ENCODE measurements at places on chromosomes 4 and X.

DNA sequence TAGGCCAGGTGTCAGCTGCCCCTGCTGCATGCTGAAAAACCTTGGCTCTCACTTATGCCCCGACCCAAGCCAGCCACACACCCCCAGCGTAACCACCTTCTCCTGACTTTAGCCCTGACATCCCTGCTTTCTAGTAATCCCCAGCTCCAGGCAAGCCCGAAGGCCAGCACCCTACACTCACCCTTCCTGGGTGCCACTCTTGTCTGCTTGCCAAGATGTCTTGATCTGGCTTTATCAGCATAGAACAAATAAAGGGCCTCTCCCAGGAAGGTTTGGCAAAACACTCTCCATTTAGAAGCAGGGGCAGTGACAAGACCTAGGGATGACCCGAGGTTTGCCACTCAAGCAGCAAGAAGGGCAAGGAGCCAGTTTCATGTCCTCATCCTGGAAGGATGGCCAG is 6.8 kb upstream of the MAP9 start:
- DNase-seq, result no peak

DNA sequence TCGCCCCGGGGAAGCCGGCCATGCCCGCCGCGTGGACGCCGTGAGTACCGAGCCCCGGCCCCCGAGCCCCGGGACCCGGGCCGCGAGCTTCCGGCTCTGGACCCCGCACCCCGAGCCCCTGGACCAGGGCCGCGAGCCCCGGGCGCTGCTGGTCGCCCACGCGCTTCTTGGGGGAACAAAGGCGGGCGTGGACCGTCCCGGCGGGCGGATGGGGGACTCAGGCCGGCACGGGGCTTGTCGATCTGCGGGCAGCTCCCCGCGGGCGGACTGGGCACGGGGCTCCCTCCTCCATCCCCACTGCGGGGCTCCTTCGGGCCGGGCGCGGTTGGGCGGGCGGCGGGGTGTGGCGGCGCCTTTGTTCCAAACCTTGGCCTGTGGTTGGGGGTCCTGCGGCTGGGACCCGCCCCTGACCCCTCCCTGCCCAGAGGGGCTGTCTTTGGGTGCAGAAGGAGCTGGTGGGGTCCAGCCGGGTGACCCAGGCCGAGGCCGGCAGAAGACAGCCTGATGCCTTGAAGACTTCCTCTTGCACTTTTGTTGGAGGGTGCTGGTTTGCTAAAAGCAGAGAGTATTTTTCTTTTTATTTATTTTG is 25.2 kb upstream of the ADD1 start:
- no peak for DNase-seq

DNA sequence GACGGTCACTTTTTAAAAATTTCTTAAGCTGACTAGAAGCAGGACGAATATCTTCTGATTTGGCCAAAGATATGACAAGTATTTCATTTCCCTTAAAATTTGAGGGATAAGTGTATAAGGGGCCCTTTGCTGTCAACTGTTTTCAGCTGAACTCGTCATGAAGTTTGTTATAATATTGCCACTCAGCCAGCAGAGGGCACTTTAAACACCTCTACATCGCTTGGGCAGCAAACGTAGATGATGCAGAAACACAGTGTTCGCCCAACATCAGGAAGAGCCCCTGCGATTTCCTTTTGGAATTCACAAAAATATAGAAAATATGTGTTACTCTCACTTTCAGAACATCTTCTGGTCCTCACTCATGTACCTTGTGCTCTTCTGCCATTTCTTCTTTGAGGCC is 435.7 kb upstream of the FMR1 start:
- no peak for DNase-seq

GRCh38 chr4:67234296-67234695 is 311.0 kb downstream of the CENPC start:
- no peak for DNase-seq

GRCh38 chrX:136397001-136397400 is 90.7 kb upstream of the BRS3 start:
- no peak for DNase-seq

- no peak for DNase-seq
Observed at GRCh38 chr4:147570616-147571015, 46.6 kb upstream of the TMEM184C start.

DNA sequence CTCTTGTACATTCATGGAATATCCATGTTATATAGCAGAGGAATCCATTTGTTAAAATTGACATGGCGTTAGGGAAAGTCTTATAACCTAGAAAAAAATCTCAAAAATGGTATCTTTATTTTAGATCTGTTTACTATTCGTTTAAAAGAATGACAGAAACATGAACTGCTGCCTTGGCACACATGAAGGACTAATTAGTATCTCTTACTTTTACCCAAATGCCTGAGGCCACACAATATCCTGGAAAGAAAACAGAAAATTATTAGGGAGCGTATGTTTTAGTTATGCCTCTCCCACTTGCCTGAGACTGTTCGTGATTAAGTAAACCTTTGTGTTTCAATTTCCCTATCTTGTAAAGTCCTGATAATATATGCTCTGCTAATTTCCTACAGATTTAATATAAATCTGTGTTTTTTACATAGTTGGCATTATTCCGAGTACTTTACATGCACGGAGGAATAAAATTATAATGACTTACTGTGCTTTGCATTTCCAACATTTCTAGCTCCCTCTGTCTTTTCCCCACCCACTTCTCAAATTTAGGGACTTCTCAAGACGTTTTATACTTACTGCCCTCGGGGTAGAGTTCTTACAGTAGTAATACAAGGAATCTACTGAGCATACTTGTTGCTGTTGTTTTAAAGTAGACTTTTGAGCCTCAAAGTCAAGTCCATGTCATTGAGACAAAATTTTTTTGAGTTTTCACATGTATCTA is 147.3 kb downstream of the VEGFC start:
- no peak for DNase-seq

DNA sequence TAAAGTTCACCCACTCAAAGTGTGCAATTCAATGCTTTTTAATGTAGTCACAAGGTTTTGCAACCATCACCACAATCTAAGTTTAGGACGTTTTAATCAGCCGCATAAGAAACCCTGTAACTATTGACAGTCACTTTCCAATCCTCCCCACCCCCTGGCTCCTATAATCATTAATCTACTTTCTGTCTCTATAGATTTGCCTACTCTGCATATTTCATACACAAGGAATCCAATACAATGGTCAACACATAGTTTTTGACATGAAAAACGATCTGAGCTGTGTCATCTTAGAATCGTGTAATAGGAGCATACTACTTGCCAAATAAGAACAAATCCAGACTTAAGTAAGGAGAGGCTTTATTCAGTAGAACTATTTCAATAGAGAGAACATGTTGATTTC is 47.6 kb downstream of the ANXA3 start:
- no peak for DNase-seq

GRCh38 chrX:10875995-10876394 is 235.1 kb upstream of the HCCS start:
- no peak for DNase-seq

DNA sequence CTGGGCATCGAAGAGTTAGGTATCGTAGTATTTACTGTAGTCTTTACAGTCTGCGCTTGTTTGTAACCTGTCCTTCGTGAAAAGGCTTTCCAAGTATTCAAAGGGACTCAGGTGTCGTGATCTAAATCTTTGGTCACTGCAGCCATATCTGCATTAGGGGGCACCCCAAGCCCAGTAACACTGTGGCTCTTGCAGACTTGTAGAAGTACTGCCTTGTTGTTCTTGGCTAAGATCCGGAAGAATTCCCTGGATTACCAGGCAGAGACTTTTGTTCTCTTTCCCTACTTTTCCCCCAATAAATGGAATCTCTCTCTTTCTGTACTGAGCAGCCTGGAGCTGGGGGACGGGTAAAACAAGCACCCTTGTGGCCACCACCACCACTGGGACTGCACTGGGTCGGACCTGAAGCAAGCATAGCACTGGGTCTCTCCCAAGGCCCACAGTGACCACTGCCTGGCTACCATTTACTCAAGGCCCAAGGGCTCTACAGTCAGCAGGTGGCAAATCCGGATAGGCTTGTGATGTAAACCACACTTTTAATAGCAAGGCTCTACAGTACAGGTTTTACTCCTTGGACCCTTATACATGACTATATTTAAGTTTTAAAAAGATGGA is 12.0 kb downstream of the CXorf58 start:
- DNase-seq, result no peak

DNA sequence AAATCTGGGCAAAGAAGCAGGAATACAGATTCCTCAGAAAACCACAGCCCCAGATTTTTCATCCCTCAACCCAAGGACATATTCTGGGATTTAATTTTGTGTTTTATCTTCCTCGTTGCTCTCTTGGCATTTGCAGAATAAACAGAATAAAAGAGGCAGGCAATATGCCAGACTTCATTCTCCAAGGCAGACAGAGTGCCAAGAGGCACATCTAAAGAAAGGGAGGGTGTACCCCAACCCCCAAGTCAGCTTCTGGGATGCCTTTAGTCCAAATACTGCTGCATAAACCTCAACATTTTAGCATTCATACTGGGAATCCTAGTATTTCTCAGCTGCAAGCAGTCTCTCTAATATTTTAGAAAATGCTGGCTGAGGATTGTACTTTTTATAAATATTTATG is 629.2 kb downstream of the KLHL13 start:
- DNase-seq, result no peak

GRCh38 chrX:31209005-31209628 is 137.3 kb upstream of the FTHL17 start:
- no peak for DNase-seq

DNA sequence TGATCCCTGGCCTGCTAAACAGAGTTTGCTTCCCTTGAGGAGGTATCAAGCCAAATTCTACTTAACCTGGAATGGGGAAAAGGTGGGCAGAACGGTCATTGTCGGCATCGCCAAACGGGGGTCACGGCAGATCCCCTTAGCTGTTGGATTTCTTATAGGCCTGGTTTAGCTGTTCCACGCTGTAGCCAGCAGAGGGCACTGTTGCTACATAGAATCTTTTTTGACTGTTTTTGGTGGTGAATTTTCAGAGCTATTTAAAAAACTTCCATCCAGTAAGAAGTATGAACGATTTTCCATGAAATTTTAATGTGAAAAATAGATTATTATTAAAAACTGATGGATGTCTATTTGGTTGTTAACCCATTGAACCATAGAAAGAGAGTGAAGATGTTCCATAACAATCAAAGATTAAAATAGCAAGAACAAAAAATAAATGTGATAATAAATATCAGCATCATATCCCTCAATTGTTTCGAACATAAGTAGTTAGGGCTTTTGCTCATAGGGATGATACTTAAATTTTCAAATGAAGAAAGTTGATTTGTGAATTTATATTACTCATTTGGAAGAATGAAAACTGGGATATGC is 56.6 kb downstream of the LINC00632 start:
- DNase-seq, result no peak

DNA sequence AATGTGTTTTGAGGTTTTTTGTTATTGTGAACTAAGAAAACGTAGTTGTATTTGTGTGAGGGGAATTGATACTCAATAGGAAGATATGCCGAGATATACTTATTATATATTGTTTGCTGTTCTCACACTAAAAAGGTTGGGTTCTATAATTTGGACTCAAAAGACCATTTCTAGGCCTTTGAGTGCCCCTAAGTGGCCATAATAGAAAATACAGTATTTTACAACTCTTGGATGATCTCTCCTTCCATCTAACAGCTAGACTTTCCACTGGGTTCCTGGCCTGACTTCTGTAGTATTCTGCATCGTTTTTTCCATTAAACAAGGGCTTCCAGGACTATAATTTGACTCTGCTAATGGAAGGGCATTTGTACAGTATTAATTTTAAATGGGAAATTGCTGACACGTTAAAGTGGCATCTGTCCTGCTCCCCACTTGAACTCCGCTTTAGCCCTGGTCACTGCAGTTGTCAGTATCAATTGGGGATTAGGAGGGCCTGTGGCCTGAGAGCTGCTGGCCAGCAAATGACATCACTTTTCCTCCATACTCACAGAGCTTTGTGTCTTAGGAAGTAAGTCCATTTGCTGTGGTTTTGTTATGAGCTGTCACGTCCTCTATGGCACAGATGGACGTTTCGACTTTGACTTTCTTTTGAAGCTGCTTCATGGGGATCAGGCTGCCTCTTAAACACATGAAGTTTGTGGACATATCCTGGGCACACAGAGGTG is 176.9 kb downstream of the SLIT2 start:
- DNase-seq, result no peak

DNA sequence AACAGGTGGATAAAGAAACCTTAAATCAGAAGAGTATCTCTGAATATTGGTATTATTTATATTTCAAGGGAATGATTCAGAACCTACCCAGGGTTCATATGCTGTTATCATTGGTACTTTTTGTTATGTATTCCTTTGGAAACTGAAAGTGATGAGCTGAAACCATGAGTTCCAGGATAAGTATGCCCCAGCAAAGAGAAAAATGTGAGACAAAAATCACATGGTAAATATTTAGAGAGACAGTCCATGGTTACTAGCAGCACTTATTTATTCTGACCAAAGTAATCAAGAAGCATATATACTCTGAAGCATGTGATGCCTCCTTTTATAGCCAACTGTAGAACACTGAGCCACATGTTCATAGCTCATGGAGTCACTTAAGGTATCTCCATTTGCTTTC is 277.7 kb downstream of the ARAP2 start:
- no peak for DNase-seq

DNA sequence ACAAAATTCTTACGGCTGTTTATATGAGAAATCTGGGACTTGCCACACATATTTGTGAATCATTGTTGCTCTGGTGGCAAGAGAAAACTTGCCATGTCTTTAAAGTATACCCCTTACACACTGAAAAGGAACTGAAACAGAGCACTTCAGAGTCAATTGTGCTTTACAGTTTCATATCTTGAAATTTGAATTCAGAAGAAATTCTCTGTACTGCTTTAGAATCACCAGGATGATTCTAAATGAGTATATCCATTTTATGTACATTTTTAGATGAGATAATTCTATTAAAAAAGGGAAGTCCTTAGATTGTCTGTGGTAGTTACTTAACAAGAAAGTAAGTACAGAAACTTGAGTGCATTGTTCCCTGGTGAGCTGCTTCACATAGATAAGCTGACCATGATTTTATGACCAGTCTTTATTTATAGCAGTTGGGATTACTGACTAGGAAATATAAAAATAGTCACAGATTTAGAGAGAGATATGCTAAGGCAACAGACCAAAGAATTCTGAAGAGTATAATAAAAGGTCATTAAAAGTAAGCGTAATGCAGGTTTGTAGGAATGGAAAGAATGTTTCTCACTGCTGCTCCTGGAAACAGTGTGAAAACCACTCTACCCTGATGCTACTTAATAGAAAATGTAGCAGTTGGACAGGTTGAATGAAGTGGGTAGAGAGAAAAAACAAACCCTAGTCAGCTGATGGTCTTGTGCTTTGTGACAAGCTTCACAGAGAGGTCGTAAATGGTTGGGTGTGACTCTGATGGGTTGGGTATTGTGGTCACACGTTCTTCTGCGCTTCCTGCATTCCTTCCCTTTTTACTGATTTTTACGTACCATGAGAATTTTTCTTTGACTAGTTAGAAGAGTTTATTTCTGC is 41.0 kb downstream of the FNIP2 start:
- no peak for DNase-seq

Measured in breast epithelium (tissue), 4 donors.